ENCODE measurements at places on chromosomes 1 and 21.

DNA sequence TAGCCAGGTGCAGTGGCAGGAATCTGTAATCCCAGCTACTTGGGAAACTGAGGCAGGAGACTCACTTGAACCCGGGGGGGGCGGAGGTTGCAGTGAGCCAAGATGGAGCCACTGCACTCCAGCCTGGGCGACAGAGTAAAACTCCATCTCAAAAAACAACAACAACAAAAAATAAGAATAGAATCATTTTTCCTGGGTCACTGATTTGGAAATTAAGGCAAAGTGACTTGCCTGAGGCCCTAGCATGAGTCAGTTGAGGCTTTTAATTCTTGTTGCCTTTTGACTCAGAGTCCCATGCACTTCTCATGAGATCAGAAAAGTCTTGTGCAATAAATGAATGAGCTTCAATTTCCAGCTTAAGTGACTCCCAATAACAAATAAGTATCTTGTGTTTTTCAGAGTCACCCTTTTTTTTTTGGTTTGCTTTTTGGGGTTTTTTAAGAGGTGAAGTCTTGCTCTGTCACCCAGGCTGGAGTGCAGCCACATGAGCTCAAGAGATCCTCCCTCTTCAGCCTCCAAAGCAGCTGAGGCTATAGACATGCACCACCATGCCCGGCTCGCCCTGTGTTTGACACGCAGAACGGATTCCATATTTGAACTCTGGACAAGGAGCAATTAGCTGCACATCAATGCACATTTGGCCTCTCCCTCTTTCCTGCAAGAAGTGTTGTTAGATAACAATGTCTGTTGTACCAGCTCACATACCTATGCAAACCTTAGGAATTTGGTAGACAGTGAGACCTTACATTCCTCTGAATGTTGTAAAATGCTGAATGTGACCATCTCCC lies 3.4 kb upstream of the PLEKHM2 start:
- peak; percentile 84 for DNase-seq

DNA sequence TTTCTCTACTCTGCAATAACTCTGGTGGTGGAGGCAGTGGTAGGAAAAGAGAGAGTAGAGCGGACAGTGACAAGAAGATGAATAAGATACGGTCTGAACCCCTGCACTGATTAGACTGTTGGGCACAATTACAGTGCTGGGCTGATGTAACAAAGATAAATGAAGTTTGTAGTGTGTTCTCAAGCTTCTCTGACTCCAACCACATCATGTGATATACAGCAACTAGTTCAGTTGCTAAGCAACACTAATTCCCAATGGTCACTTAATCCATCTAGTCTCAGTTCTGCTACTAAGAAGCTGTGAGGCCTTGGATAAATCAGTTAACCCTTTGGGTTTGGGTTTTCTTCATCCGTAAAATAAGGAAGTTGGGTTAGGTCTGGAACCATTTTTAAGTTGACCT lies 17.3 kb downstream of the DDR2 start:
- DNase-seq = no peak

- DNase-seq = no peak
Measured at GRCh38 chr1:115341948-115342347, 3.9 kb upstream of the NGF start.

- no peak for DNase-seq
Measured at GRCh38 chr1:14954210-14954609, 199.3 kb upstream of the TMEM51 start.

- no peak for DNase-seq
Measured at GRCh38 chr1:35854989-35855700, 27.9 kb upstream of the AGO1 start.

DNA sequence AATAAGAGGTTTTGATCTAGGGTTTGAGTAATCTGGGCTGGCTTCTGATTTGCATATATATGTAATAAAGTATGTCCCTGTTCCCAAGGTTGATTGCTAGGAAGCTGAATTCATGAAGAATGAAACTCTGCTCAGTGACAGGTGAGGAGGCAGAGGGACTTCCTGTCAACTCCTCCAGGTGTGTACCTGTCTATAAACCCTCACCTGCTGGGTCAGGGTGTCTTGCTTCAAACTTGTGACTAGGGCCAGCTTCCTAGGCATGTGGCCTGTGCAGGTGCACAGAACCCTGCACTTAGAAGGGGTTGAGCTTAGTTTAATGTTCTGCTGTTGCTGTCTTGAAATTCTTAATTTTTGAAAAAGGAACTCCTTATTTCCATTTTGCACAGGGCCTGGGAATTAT lies 21.1 kb downstream of the OLFML3 start:
- no peak for DNase-seq

- peak; percentile 53 for DNase-seq
Measured at GRCh38 chr1:4605158-4605557, 49.3 kb upstream of the AJAP1 start.

DNA sequence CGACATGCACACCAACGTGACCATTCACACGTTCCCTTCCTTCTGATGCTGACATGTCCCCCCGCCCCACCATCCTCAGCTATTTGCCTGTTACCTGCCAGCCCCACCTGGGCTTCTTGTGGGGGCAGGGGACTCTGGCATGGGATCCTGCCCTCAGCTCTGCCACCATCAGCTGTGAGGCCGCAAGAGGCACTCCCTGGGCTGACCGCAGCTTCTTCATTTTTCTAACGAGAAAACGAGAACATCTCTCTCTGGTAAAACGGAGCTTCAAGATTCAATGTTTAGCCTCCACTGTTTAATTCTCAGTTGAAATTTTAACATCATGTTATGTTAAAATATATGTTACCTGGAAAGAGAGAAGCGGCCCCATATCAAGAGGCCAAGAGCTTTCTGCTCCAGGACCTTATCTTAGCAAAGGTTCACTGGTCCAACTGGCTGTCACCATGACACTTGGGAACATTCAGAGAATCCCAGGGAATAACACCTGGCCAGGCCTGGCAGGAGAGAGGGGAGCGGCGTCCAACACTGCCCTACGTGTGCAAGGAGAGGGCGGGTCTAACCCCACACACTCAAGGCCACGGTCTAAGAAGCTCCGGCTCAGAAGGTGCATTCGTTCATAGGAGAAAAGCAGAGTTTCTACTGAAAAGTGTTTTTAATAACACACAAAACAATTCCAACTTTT lies 51.3 kb downstream of the HLCS start:
- DNase-seq = no peak

DNA sequence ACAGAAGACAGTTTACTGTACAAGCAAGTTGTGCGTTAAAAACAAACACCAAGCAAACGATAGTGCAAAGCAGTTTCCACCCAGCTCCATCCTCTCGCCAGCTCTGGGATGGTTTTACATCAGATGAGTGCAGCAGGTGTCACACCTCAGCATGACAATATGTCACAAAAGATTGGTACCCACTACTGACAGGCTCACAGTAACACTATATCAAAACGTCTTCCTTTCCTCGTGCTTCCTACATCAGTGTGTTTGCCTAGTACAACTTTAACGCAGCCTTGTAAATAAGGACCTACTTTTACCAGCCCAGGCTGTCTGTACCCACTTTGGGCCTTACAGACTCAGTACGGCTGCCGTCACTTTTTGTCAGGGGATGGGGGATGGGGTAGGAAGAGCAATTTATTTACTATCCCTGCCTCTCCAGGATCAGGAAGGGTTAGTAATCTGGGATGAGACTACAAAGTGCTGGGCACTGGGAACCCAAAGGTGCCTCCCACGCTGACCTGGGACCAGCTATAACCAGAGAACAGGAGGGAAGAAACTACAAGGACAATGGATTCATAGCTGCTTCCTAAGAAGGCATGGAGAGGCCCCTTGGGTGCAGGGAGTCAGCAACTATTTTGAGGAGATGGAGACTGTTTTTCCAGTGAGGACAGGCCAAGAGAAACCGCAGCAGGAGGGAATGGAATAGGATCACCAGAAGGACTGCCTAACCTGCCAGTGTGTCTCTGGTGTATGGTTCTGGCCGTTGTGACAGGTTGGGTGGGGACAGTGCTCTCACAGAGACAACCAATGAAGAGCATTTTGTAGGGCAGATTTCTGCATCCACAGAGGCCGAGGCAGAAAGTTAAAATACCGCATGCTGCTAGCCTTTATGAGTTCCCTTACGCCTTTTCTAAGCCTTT lies 30.2 kb downstream of the RUNX3 start:
- DNase-seq = no peak

DNA sequence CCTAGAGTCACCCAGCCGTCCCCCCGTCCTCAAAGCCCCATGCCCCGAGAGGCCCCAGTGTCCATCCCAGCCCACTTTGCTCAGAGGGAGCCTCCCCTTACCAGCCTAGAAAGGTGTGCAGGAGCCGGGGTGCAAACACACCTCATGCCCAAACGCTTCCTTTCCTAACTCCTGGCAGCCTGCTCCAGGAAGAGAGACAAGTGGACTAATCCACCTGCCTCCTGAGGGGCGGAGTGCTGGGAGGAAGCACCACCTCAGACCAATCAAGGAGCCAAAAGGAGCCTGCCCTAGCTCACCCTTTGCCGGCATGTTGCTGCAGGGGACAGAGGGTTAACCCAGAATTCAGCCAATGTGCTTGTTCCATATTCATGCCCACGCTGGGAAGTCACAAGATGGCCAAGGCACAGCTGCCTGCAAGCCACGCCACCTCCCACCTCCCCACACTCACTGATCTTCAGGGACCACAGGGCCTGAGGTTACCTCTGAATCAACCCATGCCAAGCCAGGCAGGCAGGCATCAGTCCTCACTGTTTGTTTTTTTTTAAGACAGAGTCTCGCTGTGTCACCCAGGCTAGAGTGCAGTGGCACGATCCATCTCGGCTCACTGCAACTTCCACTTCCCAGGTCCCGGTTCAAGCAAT lies 27.8 kb downstream of the PLEKHA6 start:
- no peak for DNase-seq

DNA sequence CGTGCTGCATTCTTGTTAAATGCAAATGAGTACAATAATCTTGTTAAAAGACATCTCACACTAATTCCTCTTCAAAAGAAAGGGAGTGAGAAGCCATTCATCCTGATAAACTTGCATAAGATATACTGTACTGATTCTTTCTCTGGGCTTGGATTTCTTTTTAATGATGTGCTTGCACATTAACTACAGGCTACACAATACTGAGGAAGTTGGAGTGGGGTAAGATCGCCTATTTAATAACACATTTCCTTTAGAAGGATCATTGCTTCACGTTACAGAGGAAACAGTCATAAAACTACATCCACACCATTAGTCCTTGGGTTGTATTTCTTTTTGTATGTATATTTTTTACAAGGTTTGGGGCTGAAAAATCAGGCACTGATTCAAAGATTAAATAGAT lies 36.6 kb downstream of the NRIP1 start:
- no peak for DNase-seq

- DNase-seq = peak; percentile 35
Measured at GRCh38 chr21:35737899-35738346, 322.4 kb downstream of the SETD4 start.

GRCh38 chr1:188128761-188129160 lies 1300.0 kb downstream of the PLA2G4A start:
- no peak for DNase-seq

GRCh38 chr1:12060500-12060899 lies 2.6 kb upstream of the TNFRSF8 start:
- DNase-seq = no peak

DNA sequence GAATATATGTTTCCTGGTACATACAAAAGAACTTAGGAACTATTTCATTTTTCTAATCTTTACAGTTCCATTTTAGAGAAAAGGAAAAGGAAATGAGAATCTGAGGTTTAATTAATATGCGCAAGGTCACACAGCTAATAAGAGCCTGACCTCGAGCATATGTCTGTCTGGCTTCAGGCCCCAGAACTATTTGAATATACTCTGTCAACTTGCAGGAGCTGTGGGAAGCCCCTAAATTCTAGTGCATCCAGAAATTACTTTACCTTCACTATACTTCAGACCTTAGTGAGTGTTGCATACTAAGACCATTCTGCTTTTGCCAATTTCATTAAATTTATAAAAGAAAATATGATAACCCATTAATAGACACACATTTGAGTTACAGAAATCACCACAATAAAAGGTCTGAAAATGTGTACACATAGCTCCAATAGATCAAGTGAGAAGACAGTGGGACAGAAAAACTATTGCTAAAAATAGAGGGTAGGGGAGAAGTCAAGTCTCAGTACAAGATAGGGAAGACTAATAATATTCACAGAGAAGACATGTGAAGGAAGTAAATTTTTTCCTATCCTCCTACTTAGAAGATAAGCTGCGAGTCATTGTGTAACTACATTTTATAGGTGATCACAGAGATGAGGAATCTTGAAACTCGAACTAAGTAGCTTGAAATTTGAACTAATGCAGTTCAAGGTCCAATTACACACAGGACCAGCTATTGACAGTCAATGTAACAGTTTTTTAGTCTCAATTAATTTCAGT lies 3.8 kb downstream of the RGS13 start:
- peak; percentile 42 for DNase-seq

GRCh38 chr1:41255978-41256377 lies 13.9 kb upstream of the SCMH1 start:
- no peak for DNase-seq

DNA sequence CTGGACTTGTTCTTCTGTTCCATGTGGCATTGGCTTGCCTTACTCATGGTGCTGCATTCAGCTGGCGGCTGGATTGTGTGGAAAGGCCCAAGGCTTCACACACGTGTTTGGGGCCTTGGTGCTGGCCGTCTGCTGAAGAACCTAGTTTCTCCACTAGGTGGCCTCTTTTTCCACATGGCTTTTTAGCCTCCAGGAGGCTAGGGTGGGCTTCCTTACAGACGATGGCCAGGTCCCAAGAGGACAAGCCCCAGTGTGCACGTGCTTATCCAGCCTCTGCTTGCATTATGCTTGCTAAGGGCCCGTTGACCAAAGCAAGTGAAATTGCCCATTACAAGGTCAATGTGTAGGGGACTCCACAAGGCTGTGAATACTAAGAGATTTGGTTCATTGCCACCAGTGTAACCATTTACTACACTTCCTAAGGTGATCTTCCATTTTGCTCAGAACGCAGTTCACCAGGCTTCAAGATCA lies 47.5 kb upstream of the FOXO6 start:
- no peak for DNase-seq

- DNase-seq = no peak
Measured at GRCh38 chr1:159441360-159441759, 1.8 kb downstream of the OR10J1 start.

DNA sequence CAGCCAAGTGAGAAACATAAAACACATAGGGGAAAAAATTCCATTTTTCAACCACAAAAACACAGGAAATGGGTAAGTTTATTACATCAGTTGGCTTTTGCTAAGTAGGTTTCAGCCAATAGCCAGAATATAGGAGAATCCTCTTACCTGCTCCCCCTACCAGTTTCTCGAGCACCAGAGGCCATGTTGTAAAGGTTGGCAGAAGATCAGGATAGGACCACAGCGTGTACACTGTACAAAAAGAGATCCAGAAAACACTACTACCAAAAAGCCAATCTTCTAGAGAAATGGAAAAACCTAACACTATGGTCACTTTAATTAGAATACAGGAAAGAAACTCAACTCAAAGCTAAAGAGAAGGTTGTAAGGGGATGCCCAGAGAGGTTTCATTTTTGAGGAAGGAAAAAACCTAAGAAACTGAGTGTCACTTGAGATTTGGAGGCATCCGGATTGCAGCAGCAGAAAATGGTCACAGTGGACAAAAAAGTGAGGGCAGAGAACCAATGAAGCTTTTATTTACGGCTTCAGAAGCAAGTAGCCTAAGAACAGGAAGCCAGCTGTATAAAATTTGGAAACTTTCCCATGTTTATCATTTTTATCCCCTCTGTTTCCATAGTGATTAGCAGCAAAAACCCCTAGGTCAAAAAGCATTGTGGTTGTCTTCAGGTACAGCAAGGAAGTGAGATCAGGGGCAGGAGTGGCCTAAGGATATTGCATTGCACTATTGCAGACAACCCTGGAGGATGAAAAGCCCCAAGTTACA lies 2.9 kb downstream of the EIF2D start:
- no peak for DNase-seq
